ENCODE measurements at places on chromosomes 7 and 10.

DNA sequence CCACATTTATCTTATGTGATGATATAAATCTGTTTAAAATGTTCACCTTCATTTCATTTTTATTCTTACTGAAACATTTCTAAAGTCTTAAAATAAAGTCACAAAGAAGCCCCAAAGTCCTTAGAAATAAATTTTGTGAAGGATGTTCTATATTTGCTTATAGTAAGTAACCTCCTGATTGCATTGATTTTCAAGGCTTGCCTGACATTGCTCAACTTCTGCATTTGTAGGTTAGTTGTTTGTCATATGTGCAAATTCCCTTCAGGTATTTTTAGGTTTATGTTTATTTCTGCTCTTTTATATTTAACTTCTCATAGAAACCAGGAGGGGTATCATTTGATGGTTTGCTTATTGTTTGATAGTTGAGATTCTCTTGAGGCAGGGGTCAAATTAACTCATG is 417.8 kb downstream of the ARL4A start:
- DNase-seq: no peak

GRCh38 chr10:42932735-42933447 is 144.0 kb upstream of the RET start:
- DNase-seq: no peak

DNA sequence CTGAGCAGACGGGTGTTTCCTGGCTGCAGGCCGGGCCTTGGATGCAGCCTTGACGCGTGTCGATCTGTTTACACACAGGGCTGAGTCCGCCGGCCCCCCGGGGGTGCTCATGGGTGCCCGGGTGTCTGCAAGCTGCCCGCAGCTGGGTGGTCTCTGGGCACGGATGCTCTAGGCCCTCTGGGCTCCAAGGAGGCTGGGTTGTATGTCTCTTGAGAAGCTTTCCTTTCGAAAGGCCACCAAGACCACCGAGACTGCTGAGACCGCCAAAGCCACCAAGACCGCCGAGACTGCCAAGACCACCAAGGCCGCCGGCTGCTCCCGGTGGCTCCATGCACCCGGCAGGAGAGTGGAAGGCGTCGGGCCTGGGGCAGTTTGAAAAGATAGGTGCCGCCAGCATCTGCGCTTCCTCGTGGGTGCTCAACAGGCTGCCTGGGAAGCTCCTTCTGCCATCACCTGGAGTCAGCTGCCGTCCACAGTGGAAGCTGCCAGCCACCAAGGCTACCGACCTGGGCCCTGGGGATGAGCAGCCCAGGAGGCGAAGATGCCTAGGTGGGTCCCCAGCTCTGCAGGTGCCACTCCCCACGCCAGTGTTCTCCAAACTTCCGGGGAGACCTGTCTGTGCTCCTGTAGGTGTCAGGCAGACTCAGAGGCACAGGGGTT is 121.1 kb downstream of the INPP5A start:
- no peak for DNase-seq

GRCh38 chr10:132591166-132591971 is 53.8 kb downstream of the INPP5A start:
- DNase-seq: no peak

DNA sequence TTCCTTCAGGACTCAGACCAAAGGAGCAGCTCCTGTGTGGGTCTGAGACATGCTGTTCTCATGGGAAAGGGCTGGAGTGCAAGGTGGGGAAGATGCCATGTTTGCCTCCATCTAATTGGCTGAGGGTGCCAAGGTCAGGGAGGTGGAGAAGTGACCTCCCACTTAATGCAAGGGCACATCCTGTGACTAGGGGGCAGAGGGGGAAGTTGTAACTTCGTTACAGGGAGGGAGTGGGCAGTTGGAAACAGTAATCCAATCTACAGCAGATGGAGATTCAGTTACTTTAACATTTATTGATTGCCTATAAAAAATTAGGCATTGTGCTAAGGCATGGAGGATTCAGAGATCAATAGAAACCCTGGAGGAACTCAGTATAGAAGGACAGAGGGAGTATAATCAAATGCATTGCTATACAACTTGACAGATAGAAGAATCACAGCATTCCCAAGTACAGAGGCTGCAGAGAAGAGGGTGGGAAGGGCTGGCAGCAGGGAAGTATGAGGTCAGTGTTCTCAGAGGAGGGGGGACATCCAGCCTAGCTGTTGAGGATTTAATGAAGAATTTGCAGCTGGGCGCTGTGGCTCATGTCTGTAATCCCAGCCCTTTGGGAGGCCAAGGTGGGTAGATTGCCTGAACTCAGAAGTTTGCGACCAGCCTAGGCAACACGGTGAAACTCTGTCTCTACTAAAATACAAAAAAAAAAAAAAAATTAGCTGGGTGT is 75.9 kb downstream of the CCNY start:
- peak; percentile 59 for DNase-seq

DNA sequence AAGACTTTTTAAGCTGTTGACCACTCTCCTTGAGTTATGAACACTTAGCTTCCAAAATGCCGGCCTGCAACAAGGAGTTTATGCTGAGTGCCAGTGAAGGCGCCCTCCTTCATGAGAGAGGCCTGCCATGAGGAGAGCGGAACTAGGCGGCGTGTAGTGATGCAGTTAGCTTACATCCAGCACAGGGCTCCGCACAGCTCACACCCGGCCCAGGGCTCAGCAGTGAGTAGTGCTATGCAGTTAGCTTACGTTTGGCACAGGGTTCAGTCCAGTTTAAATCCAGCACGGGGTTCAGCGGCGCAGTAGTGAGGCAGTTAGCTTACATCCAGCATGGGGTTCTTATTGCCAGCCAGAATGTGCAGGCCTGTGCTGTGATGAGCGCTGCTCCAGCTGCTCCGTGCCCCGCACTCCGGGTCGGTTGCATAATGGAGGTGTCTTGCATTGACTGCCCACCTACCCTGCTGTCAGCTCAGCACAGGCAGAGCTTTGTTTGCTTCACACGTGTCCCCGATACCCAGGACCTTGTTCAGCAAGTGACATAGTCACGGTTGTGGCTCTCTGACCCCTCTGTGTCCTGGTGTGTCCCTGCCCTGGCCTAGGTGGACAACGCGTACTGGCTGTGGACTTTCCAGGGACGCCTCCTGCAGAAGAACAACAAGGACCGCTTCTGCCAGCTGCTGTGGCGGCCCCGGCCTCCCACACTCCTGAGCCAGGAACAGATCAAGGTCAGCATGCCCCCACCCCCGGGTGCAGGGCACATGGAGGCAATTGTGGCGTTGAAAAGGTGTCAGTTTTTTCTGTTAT is 21.9 kb downstream of the EIF3B start:
- no peak for DNase-seq

- no peak for DNase-seq
Measured at GRCh38 chr10:125795128-125795527, 19.5 kb upstream of the MMP21 start.

DNA sequence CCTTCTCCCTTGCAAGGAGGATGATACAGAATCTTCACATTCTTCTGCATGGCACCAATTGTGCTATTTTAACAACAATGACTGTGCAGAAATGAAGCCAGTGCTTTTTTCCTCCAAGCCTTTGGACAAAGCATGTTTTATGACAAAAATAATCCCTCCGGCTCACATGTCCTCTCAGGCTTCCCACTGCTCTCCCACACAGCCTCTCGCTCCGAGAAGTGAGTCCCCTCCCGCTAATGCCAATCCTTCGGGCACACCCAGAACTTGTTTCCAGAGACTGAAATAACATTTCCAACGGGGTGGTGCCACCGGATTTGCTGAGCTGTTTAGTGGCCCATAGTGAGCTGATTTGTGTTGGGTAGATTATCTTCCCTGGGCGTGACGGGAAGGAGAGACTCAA is 35.8 kb downstream of the RBM17 start:
- no peak for DNase-seq

DNA sequence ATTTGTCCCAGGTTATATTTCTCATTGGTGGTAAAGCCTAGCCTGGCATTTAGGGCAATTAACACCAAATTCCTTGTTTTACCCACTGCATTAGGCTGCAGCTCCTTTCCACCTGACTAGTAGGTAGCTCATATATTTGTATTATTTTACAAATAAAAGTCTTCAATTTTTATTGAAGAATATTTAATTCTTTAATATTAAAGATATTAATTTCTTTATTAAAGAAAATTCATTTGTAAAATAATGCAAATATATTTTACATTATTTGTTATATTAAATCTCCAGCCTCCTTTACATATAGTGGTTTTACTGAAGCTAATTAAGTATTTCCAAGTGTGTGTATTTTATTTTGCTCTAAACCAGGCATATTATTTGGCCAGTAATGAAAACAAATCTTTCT is 361.2 kb downstream of the GPR158 start:
- DNase-seq: no peak

GRCh38 chr10:28551086-28551485 is 18.2 kb downstream of the WAC start:
- no peak for DNase-seq

DNA sequence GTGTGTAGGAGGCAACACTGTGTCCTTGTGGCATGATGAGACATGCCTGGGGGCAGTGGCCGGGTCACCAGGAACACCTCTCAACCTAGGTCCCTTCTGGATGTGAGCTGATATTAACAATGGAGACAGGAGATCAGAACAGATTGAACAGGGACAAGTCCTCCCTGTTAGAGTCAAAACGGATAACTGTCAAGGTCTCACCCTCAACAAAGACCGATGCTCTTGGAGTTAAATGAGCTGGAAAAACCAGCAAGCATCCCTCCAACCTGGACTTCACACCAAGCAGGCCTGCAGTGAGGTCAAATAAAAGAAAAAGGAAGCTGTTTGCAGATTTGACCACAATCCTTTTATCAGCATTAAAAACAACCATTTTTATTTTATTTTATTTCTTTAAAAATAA is 49.0 kb downstream of the SLIT1 start:
- no peak for DNase-seq

DNA sequence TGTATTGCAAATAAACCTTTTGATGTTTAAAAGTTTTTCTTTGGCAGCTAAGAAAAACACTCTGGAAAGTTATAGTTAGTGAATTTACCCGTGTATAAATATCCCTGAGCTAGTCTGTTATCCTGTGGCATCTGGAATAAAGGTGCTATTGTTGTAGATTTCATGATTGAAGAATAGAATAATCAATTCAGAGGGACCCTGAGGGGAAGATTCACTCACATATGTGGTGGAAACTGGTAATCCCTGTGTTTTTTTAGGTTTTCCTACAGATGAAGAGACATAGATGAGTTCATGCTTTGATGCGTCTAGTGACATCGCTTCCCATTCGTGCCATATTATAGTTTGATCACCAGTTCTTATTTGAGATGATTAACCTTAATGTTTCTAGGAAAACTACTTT is 164.6 kb downstream of the TWIST1 start:
- no peak for DNase-seq

DNA sequence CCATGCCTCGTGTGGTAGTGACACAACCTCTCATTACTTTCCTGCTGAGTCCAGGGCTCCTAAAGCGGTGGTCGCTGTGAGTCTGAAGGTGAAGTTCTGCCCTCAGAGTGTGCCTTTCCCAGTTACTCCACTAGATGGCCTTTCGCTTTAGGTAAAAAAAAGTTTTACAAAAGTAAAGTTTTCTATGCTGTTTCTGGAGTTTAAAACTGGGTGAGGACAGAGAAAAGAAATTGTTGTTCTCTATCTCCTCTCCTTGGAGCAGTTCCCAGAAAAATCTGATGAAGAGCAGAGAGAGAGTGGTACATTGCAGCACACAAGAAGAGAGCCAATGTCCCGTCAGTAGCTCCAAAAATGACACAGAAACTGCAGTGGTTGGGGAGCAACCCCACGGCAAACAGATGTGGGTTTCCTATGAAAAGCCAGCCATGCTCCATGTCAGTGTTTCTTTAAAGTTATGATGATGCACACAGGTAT is 257.1 kb downstream of the GLI3 start:
- DNase-seq: peak; percentile 43

- no peak for DNase-seq
Measured at GRCh38 chr7:134916171-134916883, 70.0 kb upstream of the AGBL3 start.

- DNase-seq: no peak
Measured at GRCh38 chr10:14325325-14325955, 5.3 kb downstream of the FRMD4A start.

- no peak for DNase-seq
Measured at GRCh38 chr10:46515366-46515765, 41.1 kb downstream of the GPRIN2 start.

GRCh38 chr10:131092876-131093275 is 218.6 kb downstream of the TCERG1L start:
- DNase-seq: no peak

DNA sequence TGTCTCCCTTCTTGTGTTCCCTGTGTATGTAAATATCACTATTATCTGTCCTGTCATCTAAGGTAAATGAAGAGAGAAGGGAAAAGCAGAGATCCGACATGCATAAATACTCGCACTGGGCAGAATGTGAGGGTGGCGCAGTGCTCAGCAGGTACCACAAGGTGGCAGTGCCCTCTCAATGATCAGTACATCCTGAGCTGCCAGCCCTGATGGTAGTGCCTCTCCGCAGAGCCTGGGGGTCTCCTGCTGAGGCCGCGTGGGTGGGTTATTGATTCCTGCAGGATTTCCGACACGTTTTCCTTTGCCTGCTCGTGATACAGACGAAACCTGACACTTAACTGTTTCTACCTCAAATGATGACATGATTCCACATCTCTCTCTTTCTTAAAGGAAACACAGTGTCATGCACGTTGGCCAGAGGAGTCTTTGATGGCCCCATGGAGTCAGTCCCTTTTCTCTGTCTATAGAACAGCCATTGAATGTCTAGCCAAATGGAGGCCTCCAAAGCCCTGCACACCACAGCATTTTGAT is 19.8 kb downstream of the RGR start:
- DNase-seq: peak; percentile 77

GRCh38 chr10:20962165-20962564 is 65.1 kb upstream of the NEBL start:
- no peak for DNase-seq

GRCh38 chr7:91287371-91288084 is 23.3 kb downstream of the FZD1 start:
- DNase-seq: peak; percentile 45

GRCh38 chr10:35827783-35828182 is 185.7 kb upstream of the FZD8 start:
- no peak for DNase-seq

- DNase-seq: peak; percentile 33
Measured at GRCh38 chr10:80139265-80139664, 6.7 kb downstream of the PLAC9 start.

- no peak for DNase-seq
Measured at GRCh38 chr7:2546776-2547586, 8.3 kb downstream of the BRAT1 start.

GRCh38 chr7:22181663-22182062 is 175.3 kb downstream of the RAPGEF5 start:
- no peak for DNase-seq

DNA sequence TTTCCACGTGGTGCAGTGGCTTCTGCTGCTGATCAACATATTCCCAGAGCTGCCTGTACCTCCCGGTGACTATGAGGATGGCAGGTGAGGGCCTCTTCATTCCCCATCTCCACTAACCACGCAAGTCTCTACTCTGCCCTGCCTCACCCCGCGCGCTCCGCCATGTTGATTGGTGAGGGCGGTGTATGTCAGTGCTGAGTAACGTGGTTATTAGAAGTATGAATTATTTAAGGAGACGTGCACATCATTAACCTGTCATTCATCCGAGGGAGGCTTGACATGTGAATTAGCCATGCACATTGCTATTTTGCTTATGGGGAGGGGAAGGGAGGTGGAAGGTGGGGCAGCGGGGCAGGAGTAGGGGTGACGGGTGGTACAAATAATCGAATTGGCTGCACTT is 138.6 kb downstream of the SORCS3 start:
- DNase-seq: no peak

- DNase-seq: peak; percentile 83
Measured at GRCh38 chr7:70693686-70694433, 438.1 kb upstream of the GALNT17 start.

Data from right hindlimb (tissue), 1 donor.